Stimulated activated CD8-positive, alpha-beta memory T cell treated with anti-CD3 and anti-CD28 coated beads, Interleukin-4, amount 100 ng/mL, for 24 hours (primary cell): ENCODE measurements at places on chromosomes 11 and 22.
A peak's percentile ranks its signal among the peaks of the same experiment; 100 is the strongest.

GRCh38 chr11:47220401-47220821, 5.6 kb downstream of the DDB2 start:
- no peak for DNase-seq

- DNase-seq, result no peak
Measured at GRCh38 chr11:26622181-26622580, 50.1 kb upstream of the MUC15 start.

DNA sequence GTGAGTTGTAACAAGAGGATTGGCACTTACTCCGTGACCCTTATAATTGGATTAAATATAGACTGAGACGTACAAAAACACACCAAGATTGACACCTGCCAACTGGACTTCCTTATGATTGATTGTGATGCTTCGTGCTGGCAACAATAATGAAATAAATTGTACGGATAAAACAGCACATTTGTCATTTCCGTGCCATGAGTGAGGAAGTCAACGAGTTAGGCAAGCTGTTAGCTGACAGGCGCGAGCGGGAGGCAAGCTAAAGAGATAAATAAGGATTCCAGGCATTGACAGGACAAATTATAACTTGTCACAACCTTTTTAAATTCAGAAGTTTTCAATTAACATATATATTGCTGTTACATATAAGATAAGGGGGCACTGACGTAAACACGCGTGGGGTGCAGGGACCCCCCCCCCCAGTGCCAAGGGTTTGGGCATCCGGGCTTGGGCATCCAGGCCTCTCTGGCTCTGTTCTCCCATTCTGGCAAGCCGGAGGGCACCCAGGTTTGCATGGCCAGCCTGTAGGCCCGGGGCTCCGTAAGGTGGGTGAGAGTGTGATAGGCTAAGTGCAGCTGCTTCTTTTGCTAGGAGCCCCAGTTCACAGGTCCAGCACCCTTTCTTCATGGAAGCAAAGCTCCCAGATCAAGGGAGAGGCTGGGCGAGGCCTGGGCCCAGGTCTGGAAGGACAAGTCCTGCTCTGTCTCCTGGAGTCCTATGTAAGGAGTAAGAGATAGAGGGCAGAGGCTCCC, 11.2 kb upstream of the PAX6 start:
- no peak for DNase-seq

DNA sequence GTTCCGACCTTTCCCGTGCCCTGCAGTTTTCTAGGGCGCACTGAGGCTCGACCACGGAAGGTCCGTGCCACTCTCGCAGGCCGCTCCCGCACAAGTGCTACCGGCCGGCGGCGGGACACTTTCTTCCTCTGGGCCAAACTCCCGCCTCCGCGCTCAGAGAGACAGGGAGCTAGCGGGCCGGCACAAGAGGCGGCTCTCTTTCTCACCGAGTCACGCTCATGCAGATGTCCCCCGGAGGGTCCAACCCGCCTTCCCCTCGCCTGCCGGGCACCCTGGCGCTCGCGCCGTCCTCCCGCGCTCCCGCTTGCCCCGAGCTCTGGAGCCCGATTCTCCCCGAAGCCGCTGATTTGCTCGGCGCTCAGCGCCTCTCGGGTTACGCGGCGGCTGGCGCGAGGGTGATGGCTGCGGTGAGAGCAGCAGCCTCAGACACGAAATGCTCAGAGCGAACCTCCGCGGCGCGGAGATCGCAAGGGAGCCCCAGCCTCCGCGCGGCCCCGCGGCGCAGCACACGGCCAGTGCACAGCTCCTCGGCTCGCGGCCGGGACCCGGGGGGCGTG, 1.0 kb downstream of the LMO1 start:
- DNase-seq, result peak; percentile 6

- no peak for DNase-seq
Measured at GRCh38 chr11:73187854-73188253, 30.2 kb upstream of the P2RY2 start.

DNA sequence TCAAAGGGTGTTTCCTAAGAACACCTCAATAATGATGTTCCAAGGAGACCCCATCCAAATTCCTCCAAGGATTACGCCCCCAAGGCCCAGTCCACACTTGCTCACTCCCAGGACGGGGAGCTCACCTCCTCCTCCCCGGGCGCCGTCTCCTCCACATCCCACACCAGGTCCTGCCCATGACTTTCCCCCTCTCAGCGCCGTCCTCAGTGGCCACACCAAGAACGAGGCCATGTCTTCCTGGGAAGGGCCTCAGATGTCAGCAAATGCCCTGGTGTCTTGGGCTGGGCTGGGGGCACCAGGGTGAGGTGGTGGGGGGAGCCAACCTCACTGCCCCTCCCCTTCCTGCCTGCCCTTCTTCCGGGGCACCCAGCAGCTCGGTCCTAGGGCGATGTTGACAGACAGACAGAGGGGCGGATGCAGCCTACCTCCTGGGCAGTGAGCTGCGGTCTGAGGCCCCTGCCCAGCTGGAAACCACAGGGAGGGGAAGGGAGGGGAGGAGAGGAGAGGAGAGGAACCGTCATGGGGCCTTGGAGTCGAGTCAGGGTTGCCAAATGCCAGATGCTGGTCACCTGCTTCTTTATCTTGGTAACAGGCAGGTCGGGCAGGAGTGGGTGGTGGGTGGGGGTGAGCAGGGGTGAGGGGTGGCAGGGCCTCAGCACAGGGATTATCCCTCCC, at the start of the genes C11orf21 and TSPAN32:
TSS of gene C11orf21 (minus strand) at position 288 of the 675 bp plus-strand sequence. CDS start at position 178, 110 bp downstream.
TSS of gene TSPAN32 (plus strand) at position 383 of the 675 bp plus-strand sequence. CDS start at position 520, 137 bp downstream.
- DNase-seq, result peak; percentile 43

- no peak for DNase-seq
Measured at GRCh38 chr11:134815404-134815803, 403.4 kb upstream of the B3GAT1 start.

- DNase-seq, result no peak
Measured at GRCh38 chr11:9396752-9397151, 12.3 kb downstream of the IPO7 start.
